ENCODE measurements at places on chromosomes 4 and X. TPM values are rescaled to one million over a fixed set of nuclear protein-coding genes. Genes with fewer than 3 reads are reported as not detected.
A peak's percentile ranks its signal among the peaks of the same experiment; 100 is the strongest.

The ADH1B gene
- total RNA-seq: under 0.01 TPM

The CXCL1 gene
- total RNA-seq: 0.27 TPM

The MUC7 gene
- total RNA-seq: not detected

The PASD1 gene
- total RNA-seq: not detected

The SHROOM2 gene
- under 0.01 TPM for total RNA-seq

The MAGED4B gene
- 13.2 TPM for total RNA-seq

The LRP2BP gene
- 0.54 TPM for total RNA-seq

The TRIM2 gene
- 5.7 TPM for total RNA-seq

The THAP9 gene
- 2.7 TPM for total RNA-seq

The GEMIN8 gene
- total RNA-seq: 22.4 TPM

DNA sequence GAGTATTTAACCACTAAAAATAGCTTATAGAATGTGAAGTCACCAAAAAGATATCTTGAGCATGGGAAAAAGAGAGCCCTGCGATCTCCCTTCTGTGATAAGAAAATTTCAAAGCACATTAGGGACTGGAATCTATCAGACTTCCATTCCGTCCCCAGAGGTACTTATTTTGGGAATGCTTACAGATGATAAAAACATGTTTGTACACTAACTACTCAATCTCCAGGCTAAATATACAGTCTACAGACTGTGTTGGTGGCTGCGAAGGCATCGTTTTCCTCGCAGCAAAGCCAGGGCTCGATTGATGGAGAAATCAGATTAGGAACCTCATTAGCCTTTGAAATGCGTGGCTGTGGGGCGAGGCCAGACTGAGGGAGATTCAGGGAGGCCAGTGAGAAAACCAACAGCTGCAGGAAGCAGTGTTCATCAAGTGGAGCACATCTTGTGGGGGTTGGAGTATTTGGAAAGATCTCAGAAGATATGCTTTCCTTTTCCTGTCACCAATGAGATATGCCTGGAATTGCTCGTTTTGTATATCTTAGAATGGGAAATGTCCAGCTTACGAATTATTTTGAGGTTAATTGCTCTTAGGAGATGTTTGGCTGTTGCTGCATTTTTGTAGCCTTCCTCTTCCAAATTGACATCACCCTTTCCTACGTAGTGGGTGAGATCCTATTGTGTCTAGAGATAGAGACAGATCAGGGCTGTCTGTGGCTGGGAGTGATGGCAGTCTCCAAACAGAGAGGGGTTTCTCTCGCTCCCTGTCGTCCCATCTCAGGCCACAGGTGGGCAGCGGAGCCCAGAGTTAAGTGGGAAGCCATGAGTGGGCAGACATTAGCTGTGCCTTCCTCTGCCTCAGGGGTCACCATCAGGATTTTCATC lies 224.9 kb upstream of the FAT1 start:
- DNase-seq: no peak

- DNase-seq: no peak
Observed at GRCh38 chr4:106864231-106864630, 171.9 kb downstream of the DKK2 start.

DNA sequence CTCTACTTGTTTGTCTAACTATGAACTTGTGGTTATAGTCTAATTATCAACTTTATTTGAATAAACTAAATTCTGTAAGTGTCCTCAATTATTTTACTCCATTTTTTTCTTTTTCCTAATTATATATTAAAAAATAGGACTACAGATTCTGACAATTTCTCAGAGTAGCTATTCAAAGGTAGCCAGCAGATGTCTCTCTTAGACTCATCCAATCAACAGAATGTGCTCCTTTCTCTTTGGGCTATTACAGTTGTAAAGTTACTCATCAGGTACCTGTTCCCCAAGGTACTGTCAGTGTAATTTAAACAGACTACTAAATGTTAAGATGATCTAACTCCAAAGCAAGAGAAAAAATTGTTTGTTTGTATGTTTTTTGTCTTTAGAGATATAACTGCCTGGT lies 248.6 kb downstream of the PCDH18 start:
- no peak for DNase-seq

DNA sequence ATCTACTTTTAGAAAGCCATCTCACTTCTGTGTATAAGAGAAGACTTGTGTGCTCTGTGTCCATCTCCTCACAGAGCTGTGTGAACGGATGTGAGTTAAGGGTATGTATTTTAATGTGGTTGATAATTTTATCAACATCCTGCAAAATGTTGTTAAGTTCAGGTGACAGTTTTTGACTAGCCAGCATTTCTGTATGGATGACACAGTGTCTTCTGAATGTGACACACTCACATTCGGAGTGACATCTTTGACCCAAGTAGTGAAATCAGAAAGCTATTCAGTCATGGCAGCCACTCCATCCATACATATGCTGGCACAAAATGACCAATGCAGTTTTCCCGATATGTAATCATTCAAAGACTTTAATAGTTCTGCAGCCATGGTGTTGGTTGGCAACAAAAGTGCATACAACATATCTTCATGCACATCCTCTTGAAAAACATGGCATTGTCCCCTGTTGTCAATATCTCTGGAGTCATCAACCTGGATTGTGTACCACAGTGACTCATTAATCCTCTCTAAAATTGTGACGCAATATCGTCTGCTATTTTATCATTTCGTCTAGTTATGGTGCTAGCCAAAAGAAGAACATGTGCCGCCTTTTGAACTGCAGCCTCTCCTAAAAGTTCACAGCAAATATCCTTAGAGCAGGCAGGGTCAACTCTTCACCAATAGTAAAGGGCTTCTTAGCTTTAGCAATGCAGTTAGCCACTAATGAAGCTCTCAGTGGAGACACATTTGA lies 6.8 kb upstream of the FGF2 start:
- no peak for DNase-seq

- DNase-seq: no peak
Observed at GRCh38 chrX:48509619-48510018, 827 bp downstream of the PORCN start.

DNA sequence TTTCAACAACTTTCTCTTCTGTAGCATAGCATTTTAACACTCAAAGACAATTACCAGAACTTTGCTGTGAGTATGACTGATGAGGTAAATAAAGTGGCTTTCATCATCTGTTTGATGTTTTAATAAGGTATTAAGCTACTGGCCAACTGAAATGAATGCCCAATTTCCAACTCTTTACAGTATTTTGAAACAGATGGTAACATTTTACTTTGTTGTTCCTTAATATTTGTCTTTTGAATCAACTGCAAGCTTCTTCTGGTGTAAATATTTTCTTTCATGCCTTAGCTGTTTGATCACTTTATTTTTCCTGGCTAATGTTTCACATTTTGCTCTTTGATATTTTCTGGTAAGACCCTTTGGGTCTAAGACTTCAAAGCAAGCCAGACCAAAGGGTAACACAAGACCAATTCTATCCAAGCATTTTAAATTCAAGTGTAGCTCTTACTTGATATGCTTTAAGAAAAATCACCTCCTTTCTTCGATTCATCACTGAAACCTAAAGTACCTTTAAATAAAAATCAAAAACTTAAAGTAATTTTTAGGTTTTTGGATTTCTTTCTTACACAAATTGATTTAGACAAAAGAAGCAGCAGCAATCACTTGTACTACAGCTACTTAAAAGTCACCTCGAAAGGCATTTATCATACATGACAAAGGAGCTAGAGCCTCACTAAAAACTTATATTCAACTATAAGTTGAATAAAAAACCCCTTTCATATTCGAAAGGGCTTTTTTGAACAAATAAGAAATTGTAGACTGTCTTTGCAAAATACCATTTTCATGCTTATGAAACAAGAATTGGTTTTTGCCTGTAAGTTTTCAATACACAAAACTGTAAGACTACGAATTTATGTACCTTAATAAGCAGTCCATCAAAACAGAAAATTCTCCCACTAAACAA lies 57.6 kb downstream of the TBCK start:
- no peak for DNase-seq

GRCh38 chrX:49840679-49841078 lies 11.6 kb downstream of the PAGE4 start:
- DNase-seq: peak; percentile 81

- DNase-seq: no peak
Observed at GRCh38 chr4:117949621-117950020, 84.7 kb upstream of the NDST3 start.

DNA sequence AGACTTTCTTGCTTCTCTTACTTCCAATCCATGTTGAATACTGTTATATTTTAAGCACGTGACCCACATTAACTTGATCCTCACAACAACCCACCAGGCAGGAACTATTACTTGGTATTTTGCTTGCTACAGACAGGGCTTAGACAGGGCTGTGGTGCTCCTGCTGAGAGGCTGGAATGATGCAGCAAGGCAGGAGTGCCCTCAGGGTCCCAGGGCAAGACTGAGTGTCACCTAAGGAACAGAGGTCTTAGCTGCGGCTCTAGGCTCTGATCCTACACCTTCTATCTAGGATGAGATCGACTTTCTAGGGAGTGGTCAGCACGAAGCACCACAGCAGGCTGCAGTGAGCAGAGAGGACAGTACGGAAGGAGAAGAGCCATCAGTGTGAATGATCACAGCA lies 20.0 kb downstream of the TAPT1 start:
- DNase-seq: no peak

DNA sequence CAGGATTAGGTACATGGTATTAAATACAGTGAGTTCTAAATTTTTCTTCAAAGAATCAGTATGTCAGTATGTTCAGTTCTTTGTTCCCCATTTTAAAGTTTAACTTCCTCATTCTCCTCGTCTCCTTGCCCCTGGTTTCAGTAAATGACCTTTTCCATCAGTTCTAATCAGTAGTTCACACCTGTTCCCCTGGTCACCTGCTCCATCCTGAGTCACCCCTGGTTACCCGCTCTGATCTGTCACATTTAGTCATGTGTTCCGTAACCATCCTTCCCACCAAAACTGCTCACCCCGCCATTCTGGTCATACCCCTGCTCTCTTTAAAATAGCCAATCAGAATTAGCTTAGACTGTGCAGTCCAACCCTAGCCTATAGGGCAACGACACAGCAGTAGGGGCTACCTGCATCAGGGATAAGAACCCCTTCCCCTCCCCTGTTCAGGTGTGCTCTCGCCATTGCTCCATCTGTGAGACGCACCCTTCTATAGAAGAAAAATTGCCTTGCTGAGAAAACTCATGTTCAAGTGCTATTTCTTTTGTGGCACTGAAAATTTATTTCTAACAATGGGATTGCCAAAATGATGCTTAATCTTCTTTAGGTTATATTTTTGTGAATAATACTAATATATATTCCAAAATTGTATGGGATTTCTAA lies 181.3 kb downstream of the OR13H1 start:
- DNase-seq: no peak

DNA sequence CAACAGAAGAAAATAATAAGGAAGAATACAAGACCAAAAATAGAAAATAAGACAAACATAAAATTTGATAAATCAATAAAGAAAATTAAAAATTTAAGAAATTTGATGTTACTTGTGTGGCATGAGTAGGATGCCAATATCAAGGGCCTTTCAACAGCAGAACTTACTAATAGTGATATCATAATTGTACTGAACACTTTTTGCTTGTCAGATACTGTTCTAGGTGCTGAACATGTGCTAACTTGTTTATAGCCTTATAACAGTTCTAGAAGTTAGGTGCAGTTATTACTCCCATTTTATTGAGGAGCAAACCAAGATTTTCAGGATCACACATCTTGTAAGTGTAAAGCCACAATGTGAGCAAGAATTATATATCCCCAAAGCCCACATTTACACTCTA lies 546.0 kb upstream of the EPHA5 start:
- no peak for DNase-seq

DNA sequence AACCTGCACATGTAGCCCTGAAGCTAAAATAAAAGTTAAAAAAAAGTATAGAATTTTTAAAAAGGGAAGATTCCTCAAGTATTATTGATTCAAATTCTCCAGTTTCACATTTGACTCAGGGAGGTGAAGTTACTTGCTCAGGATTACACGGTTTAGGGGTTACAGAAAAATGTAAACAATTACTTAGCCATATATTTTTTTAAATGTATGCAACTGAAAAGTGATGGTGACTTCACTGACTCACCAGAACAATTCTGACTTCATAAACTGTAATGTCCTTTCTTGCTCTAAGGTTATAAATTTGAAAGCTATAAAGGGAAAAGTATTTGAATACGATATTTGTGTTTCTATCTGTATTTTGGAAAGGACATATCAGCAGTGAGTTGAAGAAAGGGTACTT lies 371.2 kb downstream of the SPRY1 start:
- no peak for DNase-seq

DNA sequence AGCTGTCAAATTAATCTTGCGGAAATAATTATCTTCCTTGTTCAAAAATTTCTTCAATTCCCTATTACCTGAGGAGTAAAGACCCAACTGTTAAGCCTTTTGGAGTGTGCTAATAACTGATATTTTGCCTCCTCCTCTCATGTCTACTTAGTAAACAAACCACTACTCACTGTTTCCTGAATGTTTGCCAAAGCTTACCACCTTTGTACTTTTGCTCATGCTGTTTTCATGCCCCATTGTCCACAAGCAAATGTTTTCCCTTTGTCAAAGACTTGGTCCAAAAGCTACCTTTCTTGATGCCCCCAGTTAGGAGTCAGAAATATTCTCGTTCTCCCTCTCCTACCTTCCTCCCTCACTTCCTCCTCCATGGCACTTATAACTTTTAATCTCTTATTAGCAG lies 226.1 kb downstream of the ENOX2 start:
- DNase-seq: no peak

- no peak for DNase-seq
Observed at GRCh38 chrX:65536291-65536690, 1.7 kb upstream of the LAS1L start.
